ENCODE measurements at places on chromosomes 4 and X. TPM values are rescaled to one million over a fixed set of nuclear protein-coding genes. Genes with fewer than 3 reads are reported as not detected.

The SLC9B2 gene
- total RNA-seq, result 15.0 TPM

The AR gene
- 1.2 TPM for total RNA-seq

The ASB5 gene
- not detected for total RNA-seq

The GIMD1 gene
- total RNA-seq, result not detected

The DAPP1 gene
- not detected for total RNA-seq

The SYNPO2 gene
- total RNA-seq, result 0.20 TPM

The BST1 gene
- total RNA-seq, result 44.7 TPM

The PNCK gene
- not detected for total RNA-seq

The CENPVL1 gene
- total RNA-seq, result not detected

The MSL3 gene
- total RNA-seq, result 18.1 TPM

The SSR4 gene
- 178 TPM for total RNA-seq

The SMARCA1 gene
- total RNA-seq, result 18.3 TPM

The MAGEA2 gene
- not detected for total RNA-seq

The NAA10 gene
- 41.3 TPM for total RNA-seq

The ADH1A gene
- total RNA-seq, result not detected

The C4orf51 gene
- total RNA-seq, result not detected

The CENPU gene
- 2.4 TPM for total RNA-seq

The OTC gene
- 1.2 TPM for total RNA-seq

The CXCL1 gene
- 36.3 TPM for total RNA-seq

The SPOCK3 gene
- not detected for total RNA-seq

The GPC4 gene
- total RNA-seq, result 0.22 TPM

The CXCL8 gene
- total RNA-seq, result 43.4 TPM

The RAB40A gene
- under 0.01 TPM for total RNA-seq

The RAB39B gene
- total RNA-seq, result 0.22 TPM

The COX7B2 gene
- total RNA-seq, result not detected

The SSX4B gene
- not detected for total RNA-seq

The ADGRL3 gene
- total RNA-seq, result 1.6 TPM

The TKTL2 gene
- total RNA-seq, result not detected

The ELF2 gene
- total RNA-seq, result 33.3 TPM

The BMP2K gene
- total RNA-seq, result 121 TPM

The UFSP2 gene
- 19.6 TPM for total RNA-seq

The SOD3 gene
- total RNA-seq, result not detected

The MRFAP1L1 gene
- total RNA-seq, result 40.1 TPM

The PLS3 gene
- total RNA-seq, result 321 TPM

The VCX3B gene
- not detected for total RNA-seq

All from lung microvascular endothelial cell (primary cell).